GM23248 (cell line): ENCODE measurements at places on chromosomes 4 and X.

DNA sequence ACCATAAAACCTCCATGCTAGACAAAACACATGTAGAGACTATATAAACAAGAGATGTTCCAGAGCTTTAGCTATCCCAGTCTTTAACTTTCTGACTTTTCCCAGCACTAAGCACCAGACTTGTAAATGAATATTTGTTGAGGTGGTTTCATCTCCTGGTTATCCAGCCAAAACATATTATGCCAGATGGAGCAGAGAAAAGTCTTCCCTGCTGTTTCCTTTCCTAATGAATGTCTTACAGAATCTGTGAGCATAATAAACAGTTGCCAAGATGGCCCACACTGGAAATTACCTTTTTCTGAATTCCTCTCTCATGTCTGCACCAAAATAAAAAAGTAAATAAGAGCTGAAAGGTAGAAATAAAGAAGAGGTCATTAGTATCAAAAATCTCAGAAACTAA is 159.2 kb downstream of the TECRL start:
- no peak for DNase-seq

DNA sequence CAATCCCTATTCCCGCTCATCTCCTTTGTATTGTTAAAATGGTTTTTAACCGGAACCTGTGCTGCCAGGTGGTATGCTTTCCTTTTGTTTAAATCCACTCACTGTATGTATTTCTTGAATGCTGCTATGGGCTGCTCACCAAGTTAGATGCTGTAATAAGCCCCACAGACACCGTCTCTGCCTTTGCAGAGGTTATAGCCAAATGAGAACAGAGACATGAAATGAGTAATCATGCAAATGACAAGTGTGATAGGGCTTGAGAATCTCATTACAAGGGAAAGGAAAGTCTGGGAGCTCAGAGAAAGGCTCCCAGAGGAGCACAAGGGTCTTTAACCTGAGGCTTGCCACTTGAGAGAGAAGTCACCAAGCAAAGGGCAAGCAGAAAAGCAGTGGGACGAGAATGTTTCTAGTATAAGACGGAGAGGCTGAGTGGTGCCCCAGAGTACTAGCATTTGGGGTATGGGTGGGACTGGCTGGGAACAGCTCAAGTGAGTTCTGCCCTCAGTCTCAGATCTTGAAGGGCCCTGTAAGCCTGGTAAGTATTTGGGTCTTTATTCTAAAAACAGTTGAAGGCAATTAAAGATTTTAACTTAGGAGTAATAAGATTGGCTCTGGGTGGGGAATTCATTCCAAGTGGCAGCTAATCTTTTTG is 110.8 kb upstream of the H2AZ1 start:
- DNase-seq: no peak

- DNase-seq: peak; percentile 37
Observed at GRCh38 chr4:20370274-20370673, 118.6 kb downstream of the SLIT2 start.

DNA sequence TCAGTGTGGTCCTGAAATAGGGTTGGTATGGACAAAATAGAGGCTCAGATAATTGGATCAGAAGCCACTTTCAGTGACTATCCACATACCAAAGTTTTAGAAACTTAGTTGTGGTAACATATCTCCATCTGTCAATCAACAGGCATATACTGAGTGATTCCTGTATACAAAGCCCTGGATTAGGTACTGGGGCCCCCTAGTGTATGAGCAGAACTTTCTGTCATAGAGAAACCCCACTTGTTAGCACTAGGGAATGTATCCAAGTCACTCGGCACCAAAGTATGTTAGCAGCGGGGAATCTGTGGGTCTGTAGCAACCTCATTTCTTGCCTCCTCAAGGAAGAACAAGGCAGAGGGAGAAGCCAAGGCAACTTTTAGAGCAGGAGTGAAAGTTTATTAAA is 50.7 kb downstream of the MAP7D3 start:
- DNase-seq: peak; percentile 52

- no peak for DNase-seq
Observed at GRCh38 chr4:52144372-52144771, 93.3 kb downstream of the SPATA18 start.

- no peak for DNase-seq
Observed at GRCh38 chr4:18049446-18049845, 27.9 kb upstream of the LCORL start.

DNA sequence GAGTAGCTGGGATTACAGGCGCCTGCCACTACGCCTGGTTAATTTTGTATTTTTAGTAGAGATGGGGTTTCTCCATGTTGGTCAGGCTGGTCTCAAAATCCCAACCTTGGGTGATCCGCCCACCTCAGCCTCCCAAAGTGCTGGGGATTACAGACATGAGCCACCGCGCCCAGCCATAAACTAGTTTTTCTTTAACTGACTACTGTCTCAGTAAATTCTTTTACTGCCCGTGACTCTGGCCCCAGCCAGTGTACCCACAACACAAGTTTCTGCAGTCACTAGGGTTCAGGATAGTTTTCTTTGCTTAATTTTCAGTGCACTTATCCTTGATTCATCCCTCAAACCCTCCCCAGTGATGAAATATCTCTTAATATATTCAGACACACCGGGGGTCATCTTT is 8.3 kb downstream of the SHROOM2 start:
- DNase-seq: no peak

- DNase-seq: peak; percentile 46
Observed at GRCh38 chr4:76998251-76998901, 48.8 kb downstream of the SEPTIN11 start.
